Calu3 (cell line): ENCODE measurements at places on chromosomes 5 and 9. TPM values are rescaled to one million over a fixed set of nuclear protein-coding genes. Genes with fewer than 3 reads are reported as not detected.

GRCh38 chr5:97089149-97089801 is 53.1 kb downstream of the LIX1 start:
- H3K36me3 ChIP-seq, result no peaks in the 10 kb centered on the region
- no peaks in the 10 kb centered on the region for H3K4me1 ChIP-seq
- no peaks in the 10 kb centered on the region for H3K27me3 ChIP-seq
- no peak overlapping the region for H3K27ac ChIP-seq

The CCNJL gene
- 13.2 and 17.4 TPM in 2 replicates for total RNA-seq

- no peaks in the 10 kb centered on the region for H3K36me3 ChIP-seq
- no peak for DNase-seq
- H3K4me1 ChIP-seq, result no peaks in the 10 kb centered on the region
- H3K27me3 ChIP-seq, result no peaks in the 10 kb centered on the region
- no peak overlapping the region for H3K27ac ChIP-seq
- no peak overlapping the region for H3K4me3 ChIP-seq
Observed at GRCh38 chr9:121107029-121107428, 32.3 kb downstream of the CNTRL start.

GRCh38 chr5:11319836-11320580 is 559.0 kb upstream of the DAP start:
- no peaks in the 10 kb centered on the region for H3K36me3 ChIP-seq
- no peak overlapping the region for H3K27ac ChIP-seq
- H3K4me1 ChIP-seq, result peaks cover 29% of the 10 kb centered on the region
- peak; percentile 41 for DNase-seq
- no peak overlapping the region for H3K4me3 ChIP-seq

GRCh38 chr9:76399856-76400255 is 5.6 kb upstream of the RFK start:
- H3K27me3 ChIP-seq, result no peaks in the 10 kb centered on the region
- DNase-seq, result no peak
- H3K4me3 ChIP-seq, result no peak overlapping the region
- no peak overlapping the region for H3K27ac ChIP-seq
- H3K4me1 ChIP-seq, result peaks cover 28% of the 10 kb centered on the region

The LRRC19 gene
- total RNA-seq, result 0.21 and 1.1 TPM in 2 replicates

DNA sequence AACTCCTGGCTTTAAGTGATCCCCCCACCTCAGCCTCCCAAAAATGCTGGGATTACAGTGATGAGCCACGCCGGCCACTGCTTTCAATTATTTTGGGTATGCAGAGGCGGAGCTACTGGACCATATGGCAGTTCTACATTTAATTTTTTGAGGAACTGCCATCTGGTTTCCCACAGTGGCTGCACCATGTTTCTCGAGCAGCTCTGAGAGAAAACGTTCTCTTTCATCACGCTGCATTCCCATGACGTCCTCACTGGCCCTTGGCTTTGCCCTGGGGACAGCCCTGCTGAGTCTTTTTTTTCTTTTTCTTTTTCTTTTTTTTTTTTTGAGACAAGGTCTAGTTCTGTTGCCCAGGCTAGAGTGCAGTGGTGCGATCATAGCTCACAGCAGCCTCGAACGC is 35.5 kb upstream of the GRHPR start:
- no peaks in the 10 kb centered on the region for H3K27me3 ChIP-seq
- H3K4me3 ChIP-seq, result no peak overlapping the region
- no peak overlapping the region for H3K27ac ChIP-seq
- no peaks in the 10 kb centered on the region for H3K36me3 ChIP-seq
- no peaks in the 10 kb centered on the region for H3K4me1 ChIP-seq

DNA sequence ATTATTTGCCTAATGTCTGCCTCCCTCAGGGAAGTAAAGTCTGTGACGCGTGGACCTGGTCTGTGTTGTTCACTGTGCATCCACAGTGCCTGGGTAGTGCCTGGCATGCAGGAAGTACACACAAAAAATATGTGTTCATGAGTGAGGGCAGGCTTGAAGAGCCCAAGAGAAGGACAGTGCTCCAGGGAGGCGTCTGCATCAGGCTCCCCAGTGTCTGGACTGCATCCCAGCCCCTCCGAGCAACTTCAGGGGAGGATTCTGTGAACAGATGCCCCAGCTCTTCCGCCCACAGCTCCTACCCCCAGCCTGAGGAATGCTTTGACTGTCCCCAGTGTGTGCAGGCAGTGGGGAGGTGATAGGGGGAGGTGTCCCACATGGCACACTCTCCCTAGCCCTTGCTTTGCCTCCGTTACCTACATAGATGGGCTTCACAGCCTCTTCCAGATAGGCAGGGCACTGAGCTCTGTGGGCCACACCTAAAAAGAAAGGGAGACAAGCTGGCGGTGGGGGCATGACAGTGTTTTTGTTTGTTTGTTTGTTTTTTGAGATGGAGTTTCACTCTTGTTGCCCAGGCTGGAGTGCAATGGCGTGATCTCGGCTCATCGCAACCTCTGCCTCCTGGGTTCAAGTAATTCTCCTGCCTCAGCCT is 25.4 kb downstream of the IRF1 start:
- H3K27ac ChIP-seq, result peak overlapping the region; percentile 9
- H3K4me1 ChIP-seq, result peaks cover 72% of the 10 kb centered on the region
- H3K4me3 ChIP-seq, result no peak overlapping the region
- H3K36me3 ChIP-seq, result peaks cover 6% of the 10 kb centered on the region
- DNase-seq, result no peak

DNA sequence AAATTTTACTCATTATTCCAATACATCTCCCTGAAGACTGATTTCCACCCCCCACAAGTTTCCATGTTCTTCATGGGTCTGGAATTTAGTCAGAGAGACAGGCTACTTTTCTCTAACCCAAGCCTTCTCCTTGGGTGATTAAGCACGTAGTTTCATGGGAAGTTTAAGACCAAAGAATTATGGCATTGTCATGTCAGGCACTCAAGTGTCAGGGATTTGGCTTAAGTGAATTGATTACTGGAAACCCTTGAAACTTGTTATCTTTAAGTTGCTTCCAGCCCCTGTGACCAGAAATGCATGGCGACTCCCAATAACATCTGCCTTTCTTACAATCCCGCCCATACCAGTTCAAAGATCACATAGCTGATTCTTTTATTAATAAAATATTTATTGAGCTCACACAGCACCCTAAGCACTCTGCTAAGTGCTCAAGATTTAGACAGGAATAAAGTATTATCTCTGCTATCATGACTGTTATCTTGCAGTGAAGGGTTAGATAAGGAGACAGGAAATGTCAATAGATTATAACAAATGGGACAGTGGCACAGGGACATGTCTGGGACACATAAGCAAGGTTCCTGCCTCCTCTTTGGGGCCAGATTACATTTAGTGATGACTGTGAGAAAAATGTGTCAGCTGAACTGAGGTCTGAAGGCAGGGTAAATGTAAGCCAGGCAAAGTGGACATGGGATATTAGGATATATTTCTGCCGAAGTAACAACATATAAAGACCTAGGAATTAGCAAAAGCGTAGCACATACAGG is 241.2 kb upstream of the TNC start:
- no peak for DNase-seq
- no peaks in the 10 kb centered on the region for H3K36me3 ChIP-seq
- H3K27ac ChIP-seq, result no peak overlapping the region
- no peak overlapping the region for H3K4me3 ChIP-seq
- H3K4me1 ChIP-seq, result no peaks in the 10 kb centered on the region
- no peaks in the 10 kb centered on the region for H3K27me3 ChIP-seq

The C1QTNF2 gene
- total RNA-seq, result not detected in 2 replicates

DNA sequence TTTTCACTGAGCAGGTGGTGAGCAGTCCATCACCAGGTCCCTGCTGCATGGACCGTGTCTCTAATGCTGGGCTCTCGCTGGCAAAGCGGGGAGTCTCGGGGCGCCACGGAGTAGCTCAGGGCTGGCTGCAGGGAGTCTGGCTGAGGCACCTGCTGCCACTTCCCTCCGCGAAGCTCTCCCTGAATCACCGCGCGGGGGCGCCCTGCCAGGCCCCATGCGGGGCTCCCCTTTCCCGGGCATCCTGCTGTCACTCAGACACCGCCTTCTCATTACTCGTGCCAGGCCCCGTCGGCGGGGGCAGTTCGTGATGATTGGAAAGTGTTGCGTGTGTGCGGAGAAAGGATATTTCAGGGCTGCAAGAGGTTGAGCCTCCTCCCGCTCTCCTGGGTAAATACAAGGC is 335.8 kb downstream of the IRX2 start:
- H3K4me3 ChIP-seq, result no peak overlapping the region
- no peaks in the 10 kb centered on the region for H3K4me1 ChIP-seq
- no peaks in the 10 kb centered on the region for H3K27me3 ChIP-seq

GRCh38 chr5:19615661-19616060 is 372.3 kb downstream of the CDH18 start:
- H3K27me3 ChIP-seq, result no peaks in the 10 kb centered on the region
- no peak for DNase-seq
- no peak overlapping the region for H3K27ac ChIP-seq
- no peaks in the 10 kb centered on the region for H3K4me1 ChIP-seq
- H3K36me3 ChIP-seq, result no peaks in the 10 kb centered on the region
- no peak overlapping the region for H3K4me3 ChIP-seq
